Hematopoietic multipotent progenitor cell treated with erythropoietin and hydrocortisone succinate and interleukin-3 and kit ligand, for 4 days (in vitro differentiated cells): ENCODE measurements at places on chromosomes 3 and 15.

- no peak for DNase-seq
These were observed 410.8 kb upstream of the MCTP2 start for GRCh38 chr15:93820566-93820965.

- DNase-seq = peak; percentile 47
These were observed 236.0 kb downstream of the EDEM1 start for GRCh38 chr3:5423523-5423922.

DNA sequence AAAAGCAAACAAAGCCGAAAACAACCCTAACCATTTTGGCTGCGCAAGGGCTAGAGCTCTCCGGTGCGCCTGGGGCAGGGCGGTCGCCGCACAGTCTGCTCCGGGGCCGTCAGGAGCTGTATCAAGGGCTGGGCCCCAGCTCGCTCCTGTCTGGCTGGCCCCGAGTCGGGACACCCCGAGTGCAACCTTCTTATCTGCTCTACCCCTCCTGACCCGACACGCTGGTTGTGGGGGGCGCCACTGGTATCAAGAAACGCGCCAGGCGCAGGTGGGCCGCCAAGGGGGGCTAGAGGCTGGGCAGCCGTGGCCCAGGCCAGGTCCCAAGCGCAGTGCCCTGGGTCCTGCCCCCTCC lies 36.0 kb downstream of the NR2F2 start:
- no peak for DNase-seq

GRCh38 chr3:39808467-39809180 lies 785 bp upstream of the MYRIP start:
- peak; percentile 49 for DNase-seq

DNA sequence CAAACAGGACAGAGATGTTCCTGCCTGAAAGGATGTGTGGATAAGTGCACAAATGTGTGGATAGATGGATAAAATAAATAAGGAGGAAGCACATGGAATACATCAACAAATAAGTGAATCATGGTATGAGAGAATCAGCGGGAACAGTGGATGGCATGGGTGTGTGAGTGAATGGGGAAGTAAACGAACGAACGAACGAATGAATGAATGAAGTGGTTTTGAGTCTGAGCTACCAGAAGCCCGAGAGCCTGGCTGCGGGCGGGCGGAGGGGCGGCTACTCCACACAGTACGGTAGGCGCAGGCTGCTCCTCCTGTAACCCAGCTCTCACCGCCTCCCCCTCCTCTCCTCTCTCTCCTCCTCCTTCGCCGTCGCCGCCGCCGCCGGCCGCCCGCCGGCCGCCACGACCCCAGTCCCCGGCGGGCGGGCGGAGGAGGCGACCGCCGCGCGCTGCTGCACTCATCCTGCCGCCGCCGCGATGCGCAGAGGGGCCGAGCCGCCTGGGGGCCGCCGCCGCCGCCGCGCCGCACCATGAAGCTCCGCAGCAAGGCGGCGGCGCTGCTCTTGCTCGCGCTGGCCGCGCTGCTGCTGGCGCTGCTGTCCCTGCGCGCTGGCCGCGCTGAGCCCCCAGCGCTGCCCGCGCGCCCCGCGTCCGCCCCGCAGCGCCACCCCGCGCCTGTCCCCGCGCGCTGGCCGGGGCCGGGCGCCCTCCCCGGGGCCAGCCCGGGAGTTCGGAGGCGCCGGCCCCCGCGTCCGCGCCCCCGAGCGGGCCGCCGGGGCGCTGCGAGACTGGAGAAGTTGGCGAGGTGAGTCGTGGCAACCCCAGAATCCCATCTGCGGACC lies at the start of gene GXYLT2:
Gene GXYLT2, plus strand, starts transcription at position 342 of the 841 bp plus-strand sequence. Its CDS starts 188 bp downstream, at position 530.
- DNase-seq = peak; percentile 73

DNA sequence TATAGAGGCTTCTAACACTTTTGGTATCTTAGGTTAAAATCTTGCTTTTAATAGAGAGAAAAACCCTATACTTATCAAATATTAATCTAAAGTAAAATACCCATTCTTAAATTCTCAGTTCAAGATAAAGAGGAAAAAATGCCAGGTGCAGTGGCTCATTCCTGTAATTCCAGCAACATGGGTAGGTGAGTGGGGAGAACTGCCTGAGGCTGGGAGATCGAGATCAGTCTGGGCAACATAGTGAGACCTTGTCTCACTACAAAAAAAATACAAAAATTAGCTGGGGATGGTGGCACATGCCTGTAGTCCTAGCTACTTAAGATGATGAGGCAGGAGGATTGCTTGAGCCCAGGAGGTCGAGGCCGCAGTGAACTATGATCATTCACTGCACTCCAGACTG lies 135.8 kb downstream of the CLASP2 start:
- DNase-seq = no peak

GRCh38 chr3:72270072-72270681 lies 485.2 kb upstream of the PROK2 start:
- peak; percentile 84 for DNase-seq

DNA sequence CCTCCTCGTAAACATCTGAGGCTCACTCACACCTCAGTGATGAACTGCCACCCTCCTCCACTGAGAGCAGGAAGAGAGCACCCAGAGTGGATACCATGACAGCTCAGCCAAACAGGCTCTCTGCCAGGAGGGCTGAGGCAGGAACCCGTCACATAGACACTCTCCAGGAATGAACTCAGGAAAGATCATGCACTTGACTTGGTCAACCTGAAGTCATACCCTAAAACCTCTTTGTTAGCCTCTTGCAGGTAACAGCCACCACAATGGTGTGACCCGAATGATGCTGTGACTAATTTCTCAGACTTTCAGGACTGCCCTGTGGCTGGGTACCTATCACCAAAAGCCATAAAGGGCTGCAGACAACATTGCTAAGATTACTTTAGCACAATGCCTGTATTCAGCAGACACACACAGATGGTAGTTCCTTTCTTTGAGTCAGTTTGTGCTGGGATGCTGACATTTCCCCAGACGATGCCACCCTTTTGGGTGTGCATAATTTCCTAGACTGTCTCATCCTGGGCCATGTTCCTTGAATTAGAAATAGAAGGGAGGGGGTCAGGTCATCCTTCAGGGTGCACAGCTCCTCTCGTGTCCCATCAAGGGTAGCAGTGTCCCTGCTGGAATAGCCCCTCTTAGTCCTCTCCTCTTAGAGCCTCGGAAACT lies 30.3 kb downstream of the CX3CR1 start:
- no peak for DNase-seq
